ENCODE measurements at places on chromosomes 16 and 17. TPM values are rescaled to one million over a fixed set of nuclear protein-coding genes. Genes with fewer than 3 reads are reported as not detected.

DNA sequence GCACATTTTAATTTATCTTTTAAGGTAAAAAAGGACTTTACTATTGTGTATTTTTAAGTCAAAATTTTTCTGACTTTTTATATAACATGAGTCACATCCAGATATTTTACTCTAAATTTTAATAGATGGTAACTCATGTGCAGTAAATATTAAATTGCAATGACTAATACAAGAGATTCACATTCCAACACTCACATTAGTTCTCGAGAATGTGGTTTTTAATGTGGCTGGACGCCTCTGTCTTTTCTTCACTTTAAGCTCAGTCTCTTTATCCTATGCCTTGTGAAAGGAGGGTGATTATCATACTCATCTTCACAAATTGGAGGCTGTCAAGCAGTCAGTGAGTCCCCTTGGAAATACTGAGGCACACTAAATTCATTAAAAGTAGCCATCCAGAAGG is 315.6 kb downstream of the HS3ST3B1 start:
- no peaks in the 10 kb centered on the region for H3K36me3 ChIP-seq
- DNase-seq = no peak
- H3K4me1 ChIP-seq = no peaks in the 10 kb centered on the region

- no peak for DNase-seq
- H3K27me3 ChIP-seq = peaks cover 23% of the 10 kb centered on the region
- H3K36me3 ChIP-seq = no peaks in the 10 kb centered on the region
Measured at GRCh38 chr17:9023392-9024218, 2.3 kb downstream of the NTN1 start.

- H3K4me3 ChIP-seq = no peak overlapping the region
- no peaks in the 10 kb centered on the region for H3K36me3 ChIP-seq
- no peak for DNase-seq
- H3K27me3 ChIP-seq = no peaks in the 10 kb centered on the region
- no peaks in the 10 kb centered on the region for H3K4me1 ChIP-seq
- H3K27ac ChIP-seq = no peak overlapping the region
Measured at GRCh38 chr16:59510008-59510424, 775.9 kb upstream of the GOT2 start.

DNA sequence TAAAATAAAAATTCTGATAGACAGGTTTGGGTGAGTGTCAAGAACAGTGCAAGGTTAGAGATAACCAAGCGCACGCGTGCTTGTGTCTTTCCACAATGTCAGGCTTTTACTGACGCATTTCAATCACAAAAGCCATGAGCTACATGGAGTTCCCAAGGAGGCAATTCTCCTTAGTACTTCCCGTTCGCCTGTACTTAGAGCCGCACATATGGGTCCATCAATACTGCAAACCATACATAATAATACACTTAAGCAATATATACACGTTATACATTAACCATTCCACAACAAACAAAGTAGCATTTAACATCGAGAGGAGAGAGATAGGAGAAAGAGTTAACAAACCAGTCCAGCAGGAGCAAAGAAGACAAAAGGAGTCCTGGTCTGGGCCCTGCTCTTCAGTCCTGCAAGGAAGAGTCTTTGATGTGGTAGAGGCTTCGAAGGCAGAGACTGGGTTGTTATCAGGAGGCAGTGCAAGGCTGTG is 11.9 kb upstream of the GPRC5C start:
- peaks cover 24% of the 10 kb centered on the region for H3K4me1 ChIP-seq
- H3K27me3 ChIP-seq = no peaks in the 10 kb centered on the region

DNA sequence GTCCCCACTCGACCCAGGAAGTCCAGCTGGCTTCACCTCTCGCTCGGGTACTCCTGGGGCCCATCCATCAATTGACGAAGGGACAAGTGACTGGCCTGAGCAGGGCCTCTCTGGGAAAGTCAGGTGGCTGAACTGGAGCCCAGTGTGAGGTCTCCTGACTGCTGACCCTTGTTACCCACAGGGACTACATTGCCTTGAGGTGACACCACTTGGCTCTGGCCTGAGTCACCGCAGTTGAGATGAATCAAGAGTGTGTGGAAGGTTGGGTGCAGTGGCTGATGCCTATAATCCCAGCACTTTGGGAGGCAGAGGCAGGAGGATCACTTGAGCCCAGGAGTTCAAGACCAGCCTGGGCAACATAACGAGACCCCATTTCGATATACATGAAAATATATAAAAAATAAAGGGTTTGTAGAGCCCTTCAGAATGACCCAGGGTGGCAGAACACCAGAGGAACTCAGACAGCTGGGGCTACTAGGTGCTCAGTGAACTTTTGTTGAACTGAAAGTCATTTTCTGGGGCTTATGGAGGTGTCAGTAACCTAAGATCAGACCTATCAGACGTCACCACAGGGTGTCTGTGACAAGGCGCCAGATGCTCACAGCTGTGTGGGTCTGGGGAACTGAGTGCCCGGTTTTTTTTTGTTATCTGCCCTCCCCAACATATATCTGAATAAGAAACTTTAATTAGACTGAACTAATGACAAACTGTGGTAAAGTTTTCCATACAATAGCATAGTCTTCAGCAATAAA is 14.8 kb upstream of the ZFP90 start:
- peaks cover 8% of the 10 kb centered on the region for H3K4me1 ChIP-seq
- no peak for DNase-seq
- no peaks in the 10 kb centered on the region for H3K36me3 ChIP-seq
- H3K27me3 ChIP-seq = no peaks in the 10 kb centered on the region
- no peak overlapping the region for H3K4me3 ChIP-seq
- no peak overlapping the region for H3K27ac ChIP-seq

DNA sequence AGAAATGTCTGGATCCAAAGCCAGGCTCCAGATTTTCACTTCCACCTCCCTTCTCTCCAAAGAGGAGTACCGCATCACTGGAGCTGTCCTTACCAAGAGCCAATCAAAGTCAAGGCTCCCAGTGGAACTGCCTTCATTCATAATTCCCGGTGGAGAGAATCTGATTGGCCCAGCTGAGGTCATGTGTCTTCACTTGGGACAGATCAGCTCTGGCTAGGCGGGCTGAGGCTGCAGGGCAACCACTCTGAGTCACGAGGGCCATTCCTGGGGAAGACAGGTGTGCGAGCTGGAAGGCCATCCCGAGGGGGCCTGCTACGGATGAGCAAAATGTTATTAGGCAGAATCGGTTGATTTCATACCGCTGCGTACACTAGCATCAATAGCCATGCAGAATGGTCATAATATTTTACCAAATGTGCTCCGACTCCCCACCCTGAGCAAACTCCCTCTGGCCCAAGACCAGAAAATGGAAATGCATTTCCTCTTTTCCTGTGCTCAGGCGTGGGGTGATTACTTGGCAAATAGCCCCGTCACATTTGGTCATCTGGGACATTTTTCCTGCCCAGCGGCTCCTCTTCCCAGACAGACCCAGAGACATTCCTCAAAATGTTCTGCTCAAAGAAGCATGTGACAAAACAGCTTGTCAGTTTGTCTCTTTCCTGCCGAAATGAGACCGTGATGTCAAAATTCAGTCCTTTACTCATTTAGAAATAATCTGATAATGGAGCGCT is 111.1 kb downstream of the AIPL1 start:
- peaks cover 8% of the 10 kb centered on the region for H3K27me3 ChIP-seq
- no peaks in the 10 kb centered on the region for H3K4me1 ChIP-seq
- DNase-seq = no peak
- H3K4me3 ChIP-seq = no peak overlapping the region
- H3K36me3 ChIP-seq = no peaks in the 10 kb centered on the region

- peak overlapping the region; percentile 91 for H3K27ac ChIP-seq
- peak; percentile 78 for DNase-seq
- H3K27me3 ChIP-seq = no peaks in the 10 kb centered on the region
- no peaks in the 10 kb centered on the region for H3K36me3 ChIP-seq
Measured at GRCh38 chr17:50153650-50154575, 3.4 kb upstream of the PPP1R9B start.

- H3K36me3 ChIP-seq = peaks cover 89% of the 10 kb centered on the region
- no peaks in the 10 kb centered on the region for H3K27me3 ChIP-seq
- no peak overlapping the region for H3K4me3 ChIP-seq
- H3K4me1 ChIP-seq = peaks cover 13% of the 10 kb centered on the region
- no peak overlapping the region for H3K27ac ChIP-seq
- DNase-seq = no peak
Measured at GRCh38 chr17:77203436-77203835, 62.7 kb downstream of the SEC14L1 start.

Gene WFIKKN2
- 0.09 TPM for total RNA-seq

Gene CAPN15
- total RNA-seq = 31.9 TPM

Gene ZP2
- total RNA-seq = not detected

Gene CDC6
- total RNA-seq = 0.66 TPM

Gene NOD2
- total RNA-seq = 1.4 TPM

Gene CDK5RAP3
- total RNA-seq = 25.3 TPM

Gene KRTAP4-5
- not detected for total RNA-seq

Gene KRT32
- total RNA-seq = not detected
